Hypothalamus (tissue), 51 donors: ENCODE measurements at places on chromosomes 12 and 14.

DNA sequence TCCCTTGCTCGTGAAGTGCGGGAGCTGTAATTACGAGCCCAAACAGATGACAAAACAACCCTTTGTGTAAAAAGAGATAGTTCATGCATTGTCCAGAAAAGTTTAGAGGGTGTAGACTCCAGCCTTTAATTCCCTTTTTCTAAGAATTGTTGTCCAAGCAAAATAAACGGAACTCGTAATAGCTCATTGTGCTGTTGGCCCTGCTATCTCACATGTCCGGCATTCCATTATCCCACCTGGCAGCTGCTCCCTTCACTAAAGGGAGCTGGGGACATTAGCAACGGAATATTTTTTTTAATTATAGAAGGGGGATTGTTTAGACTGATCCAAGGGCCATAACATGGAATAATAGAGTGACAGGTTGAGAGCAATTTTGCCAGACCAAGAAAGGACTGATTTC, 277.5 kb upstream of the TBX3 start:
- no peak for DNase-seq

DNA sequence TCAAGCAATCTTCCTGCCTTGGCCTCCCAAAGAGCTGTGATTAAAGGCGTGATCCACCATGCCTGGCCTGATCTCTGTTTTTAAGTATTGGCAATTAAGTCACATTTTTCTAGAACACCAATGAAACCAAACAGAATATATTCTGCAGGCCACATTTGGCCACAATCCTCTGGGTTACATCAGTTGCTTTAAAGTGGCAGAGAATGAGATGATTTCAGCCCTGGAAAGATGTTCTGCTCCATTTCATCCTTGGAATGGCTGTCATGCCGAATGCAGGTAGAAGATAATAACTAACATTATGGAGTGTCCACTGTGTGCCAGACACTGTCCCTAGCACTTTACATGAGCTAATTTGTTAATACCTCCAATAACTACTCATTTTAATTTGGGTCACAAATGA, 154.4 kb downstream of the PTPN11 start:
- no peak for DNase-seq

GRCh38 chr14:63938198-63939005, 85.6 kb downstream of the SYNE2 start:
- no peak for DNase-seq

- DNase-seq: no peak
Measured at GRCh38 chr14:76405627-76406026, 29.7 kb downstream of the ESRRB start.

GRCh38 chr12:10169104-10169503, 2.8 kb downstream of the OLR1 start:
- no peak for DNase-seq

DNA sequence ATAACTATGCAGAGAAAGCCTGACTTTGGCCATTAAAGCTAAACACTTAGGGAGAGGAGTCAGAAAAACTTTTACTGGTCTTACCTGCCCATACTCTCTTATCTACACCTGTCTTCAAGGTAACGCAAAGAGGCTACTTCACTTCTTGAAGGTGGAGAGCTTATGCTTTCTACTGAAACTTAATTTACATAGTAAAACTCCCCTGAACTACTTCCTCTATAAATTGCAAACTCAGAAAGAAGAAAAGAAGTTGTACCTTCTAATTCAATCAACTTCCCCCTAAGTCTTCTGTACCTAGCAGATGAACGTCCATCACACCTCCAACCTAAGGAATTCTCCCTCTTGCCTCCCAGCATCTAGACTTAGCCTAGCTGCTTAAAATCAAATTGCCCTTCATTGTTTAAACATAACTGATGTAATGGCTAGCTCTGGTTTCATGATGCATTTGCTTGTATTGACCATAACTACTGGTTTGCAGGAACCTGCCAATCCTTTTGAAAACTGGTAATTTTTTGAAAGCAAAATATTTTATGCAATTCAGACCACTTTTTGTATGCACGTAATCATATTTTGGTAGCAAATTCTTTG, 87.7 kb downstream of the STON2 start:
- no peak for DNase-seq

GRCh38 chr14:57657487-57657886, 163.8 kb upstream of the CCDC198 start:
- no peak for DNase-seq

DNA sequence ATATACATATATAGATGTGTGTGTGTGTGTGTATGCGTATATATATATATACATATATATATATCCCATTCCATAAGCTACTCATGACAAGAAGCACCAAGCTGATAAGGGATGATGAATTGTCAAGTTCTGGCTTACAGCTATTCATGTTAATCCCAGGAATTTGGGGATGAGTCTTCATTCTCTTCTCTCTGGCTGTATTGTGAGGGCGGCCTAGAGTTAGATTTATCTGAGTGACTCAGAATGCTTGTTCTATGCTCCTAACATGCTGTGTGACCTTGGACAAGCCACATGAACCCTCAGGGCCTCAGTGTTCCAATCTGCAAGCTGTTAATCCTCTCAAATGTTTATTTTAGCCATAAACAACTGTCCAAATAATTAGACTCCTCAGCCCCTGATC, 749.0 kb downstream of the MED13L start:
- DNase-seq: no peak

- DNase-seq: no peak
Measured at GRCh38 chr12:777550-778047, 25.2 kb downstream of the WNK1 start.

DNA sequence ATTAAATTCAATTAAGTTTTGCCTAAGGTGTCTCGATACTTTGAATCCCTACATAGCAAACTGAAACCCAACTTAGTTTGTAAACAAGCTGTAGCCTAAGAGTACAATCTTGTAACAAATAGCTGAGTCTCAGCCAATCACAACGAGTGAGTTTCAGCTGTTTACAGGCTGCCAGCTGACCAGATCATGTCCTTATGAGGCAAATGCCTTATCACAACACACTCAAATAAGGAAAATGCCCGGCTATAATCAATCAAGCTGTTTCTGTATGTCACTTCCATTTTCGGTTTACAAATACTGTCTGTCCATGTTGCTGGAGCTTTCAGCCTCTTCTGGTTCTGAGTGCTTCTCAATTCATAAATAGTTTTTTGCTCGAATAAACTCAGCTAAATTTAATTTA, 943.8 kb downstream of the SLC16A7 start:
- no peak for DNase-seq

- no peak for DNase-seq
Measured at GRCh38 chr14:64682843-64683242, 21.4 kb upstream of the PLEKHG3 start.

DNA sequence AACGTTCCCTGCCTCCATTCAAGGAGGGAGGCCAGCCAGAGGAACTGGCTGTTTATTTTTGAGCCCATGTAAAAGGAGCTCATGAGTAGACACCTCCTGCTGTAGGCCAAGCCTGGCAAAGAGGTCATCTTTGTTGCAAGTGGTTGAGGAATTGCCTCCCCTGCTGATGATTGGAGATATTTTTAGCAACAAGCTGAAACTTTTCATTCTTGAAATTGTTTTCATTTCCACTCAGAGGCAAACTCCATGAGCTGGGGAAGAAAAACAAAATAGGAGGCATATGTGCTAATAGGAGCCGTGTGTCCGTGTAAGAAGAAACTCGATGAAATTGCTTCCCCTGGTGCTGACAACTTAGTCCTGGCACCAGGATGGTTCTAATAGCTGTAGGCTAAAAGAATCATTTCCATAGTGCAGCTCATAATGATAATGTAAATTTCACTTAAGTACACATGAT, 440.1 kb upstream of the FAR2 start:
- DNase-seq: no peak

DNA sequence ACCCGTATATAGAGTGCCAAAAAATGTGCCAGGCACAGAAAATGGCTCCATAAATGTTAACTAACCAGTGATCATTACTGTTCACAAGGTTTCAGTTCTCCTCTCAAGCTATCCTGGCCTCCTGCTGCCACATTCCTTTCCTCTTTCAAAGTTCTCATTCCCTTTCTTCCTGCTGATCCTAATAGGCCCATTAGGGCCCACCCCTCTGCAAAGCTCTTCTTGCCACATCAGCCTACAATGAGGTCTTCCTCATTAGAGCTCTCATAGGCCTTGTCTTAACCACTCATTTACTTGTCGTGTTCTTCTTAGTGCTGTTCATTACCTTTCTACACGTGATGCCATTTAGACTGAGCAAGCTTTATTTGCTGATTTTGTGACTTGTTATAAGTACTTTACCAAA, 40.5 kb downstream of the RPS29 start:
- no peak for DNase-seq

- DNase-seq: no peak
Measured at GRCh38 chr14:51724650-51725049, 72.9 kb downstream of the FRMD6 start.

DNA sequence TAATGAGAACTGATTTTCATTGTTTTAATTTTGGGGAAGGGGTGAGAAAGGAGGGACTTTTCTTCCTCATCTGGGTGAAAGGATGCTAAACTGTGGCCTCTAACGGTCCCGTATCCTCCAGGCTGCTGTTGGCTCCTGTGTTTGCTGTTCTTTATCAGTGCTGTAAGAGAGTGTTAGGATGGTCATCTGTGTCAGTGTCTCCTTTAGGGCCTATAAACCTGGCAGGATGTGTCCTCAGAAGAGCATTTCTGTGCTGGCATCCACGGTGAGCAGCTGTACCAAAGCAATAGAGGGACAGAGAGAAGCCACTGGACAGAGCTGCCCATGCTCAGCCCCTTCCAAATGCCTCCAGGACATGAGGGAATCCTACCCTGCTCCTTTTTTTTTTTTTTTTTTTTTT, 253.1 kb downstream of the ZFP36L1 start:
- no peak for DNase-seq

- no peak for DNase-seq
Measured at GRCh38 chr12:124884587-124885438, 21.1 kb upstream of the SCARB1 start.

DNA sequence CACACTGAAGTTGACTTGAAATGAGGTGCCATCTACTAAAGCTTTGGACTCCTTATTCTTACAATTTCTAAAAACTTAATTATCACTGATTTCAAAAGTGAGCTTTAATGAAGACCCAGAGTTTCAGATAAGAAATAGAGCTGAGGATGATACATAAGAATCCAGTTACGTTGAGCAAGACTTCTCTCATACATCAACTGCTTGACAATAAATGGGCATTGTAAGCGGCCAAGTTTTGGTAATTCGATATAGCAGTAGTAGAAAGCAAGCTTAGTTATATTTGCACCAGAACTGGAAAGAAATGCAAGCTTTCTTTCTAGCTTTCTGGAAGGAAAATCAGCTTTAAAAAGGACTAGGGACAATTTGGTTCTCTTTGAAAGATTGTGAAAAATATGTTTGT, 1359.6 kb downstream of the FSCB start:
- no peak for DNase-seq

- no peak for DNase-seq
Measured at GRCh38 chr14:21279783-21280182, at the start of gene RPGRIP1. Gene RPGRIP1 (plus strand): TSS chr14:21280083. CDS start chr14:21287977, 7,894 bp downstream.

GRCh38 chr12:110531741-110532333, 29.7 kb downstream of the RAD9B start:
- DNase-seq: no peak

DNA sequence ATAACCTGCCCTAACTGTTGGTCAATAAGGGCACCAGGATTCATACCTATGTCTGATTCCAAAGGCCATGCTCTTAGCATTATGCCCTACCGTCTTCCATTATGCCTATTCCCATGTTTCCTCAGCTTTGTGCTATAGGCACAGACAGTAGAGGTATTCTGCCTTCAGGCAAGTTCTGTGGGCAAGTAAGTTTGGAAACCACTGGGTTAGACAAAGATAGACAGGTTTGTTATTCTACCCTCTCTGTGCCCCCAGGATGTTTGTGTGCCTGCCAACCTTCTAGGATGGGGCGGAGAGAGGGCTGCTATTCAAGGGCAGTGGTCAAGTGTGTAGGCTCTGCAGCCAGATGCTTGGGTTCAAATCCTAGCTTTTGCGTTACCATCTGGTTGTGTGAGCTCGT, 4.6 kb downstream of the RAPGEF3 start:
- DNase-seq: no peak

DNA sequence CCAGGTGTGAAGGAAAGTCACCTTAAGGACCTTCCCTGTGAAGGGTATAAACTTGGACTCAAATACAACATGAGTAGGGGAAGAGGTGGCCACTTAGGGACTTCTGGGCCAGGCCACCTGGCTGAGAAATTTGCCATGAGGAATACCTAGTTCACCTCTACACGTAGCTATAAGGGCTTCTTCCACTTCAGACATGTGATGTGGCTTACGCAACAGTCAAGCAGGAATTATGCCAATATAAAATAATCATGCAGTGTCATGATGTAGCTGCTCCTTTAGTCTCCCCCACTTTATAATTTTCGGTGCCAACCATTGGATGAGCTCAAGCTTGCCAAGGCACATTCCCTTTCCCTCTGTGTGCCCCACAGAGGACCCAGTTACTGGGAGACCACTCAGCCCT, 166.6 kb upstream of the BCL2L14 start:
- no peak for DNase-seq

DNA sequence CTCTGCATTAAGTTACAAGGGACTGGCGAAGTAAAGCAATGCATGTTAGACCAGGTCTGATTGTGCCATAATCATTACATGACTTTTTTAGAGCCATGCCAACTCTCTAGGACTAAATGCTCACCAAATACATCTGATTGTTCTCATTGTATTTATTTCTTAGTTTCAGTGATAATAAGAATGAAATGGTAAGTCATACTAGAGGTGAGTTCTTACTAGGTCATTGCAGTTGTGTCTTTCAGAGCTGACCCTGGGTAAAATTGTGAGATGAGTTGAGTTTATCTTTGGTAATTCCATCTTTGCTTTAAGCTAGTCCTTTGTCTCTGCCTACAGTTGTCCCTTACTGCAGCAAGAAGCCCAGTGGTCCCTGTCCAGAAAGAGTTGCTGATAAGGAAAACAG, 73.2 kb downstream of the PRKCH start:
- no peak for DNase-seq

- DNase-seq: no peak
Measured at GRCh38 chr12:130634866-130635265, 81.2 kb downstream of the RIMBP2 start.

DNA sequence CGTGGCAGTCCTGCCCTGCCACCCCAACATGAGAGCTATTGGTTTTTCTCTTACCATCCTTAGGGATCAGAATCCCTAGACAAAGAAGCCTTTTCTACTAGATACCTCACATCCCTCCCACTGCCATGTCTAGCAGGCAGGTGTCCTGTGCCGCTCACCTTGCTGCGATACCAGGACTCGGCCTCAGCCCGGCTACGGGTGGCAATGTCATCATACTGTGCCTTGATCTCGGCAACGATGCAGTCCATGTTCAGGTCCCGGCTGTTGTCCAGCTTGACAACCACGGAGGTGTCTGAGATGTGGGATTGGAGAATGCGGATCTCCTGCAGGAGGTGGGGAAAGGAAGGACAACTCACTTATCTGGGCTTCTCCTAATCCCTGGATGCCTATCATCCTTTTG, 4.5 kb downstream of the KRT83 start:
- DNase-seq: no peak
